ENCODE measurements at places on chromosomes 5 and 9. TPM values are rescaled to one million over a fixed set of nuclear protein-coding genes. Genes with fewer than 3 reads are reported as not detected.

DNA sequence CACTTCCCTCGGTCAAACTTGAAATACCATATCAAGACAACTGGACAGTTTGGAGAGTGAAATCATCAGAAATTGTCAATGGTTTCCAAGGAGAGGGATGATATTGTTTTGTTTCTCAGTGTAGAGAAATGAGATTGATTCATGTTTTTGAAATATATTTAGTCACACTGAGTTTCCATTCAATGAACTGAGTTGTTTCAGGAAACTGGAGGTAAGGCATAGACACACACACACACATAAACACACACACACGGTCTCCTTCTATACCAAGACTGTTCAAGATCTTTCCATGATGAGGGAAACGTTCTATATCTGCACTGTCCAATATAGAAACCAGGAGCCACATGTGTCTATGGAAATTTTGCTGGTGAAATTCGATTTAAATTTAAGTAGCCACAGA is 182.8 kb downstream of the PTTG1 start:
- no peak overlapping the region for H3K27ac ChIP-seq
- H3K4me3 ChIP-seq = no peak overlapping the region
- no peaks in the 10 kb centered on the region for H3K27me3 ChIP-seq
- no peak for DNase-seq

DNA sequence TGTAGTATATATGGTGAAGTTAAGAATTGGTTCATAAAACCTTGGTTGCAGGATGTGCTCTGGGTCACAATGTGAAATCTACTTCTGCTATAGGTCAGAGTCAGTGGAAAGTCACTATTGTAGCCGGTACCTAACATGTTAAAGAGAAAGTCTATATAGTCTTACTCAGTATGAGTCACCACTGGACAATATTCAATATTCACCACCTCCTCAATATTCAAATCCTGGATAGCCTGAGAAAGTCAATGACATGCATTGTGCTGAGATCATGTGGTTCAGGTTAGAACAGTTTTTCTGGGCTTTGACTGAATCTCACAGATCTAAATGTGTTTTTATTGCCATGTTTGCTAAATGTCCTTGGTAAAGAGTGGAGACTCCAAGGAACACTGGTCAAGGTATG is 108.8 kb downstream of the HMHB1 start:
- no peak overlapping the region for H3K4me3 ChIP-seq
- H3K27me3 ChIP-seq = peaks cover 1% of the 10 kb centered on the region
- no peak for DNase-seq

- no peaks in the 10 kb centered on the region for H3K27me3 ChIP-seq
- DNase-seq = no peak
- H3K4me1 ChIP-seq = no peaks in the 10 kb centered on the region
- H3K4me3 ChIP-seq = no peak overlapping the region
Measured at GRCh38 chr5:151271336-151271735, 18.4 kb downstream of the GM2A start.

DNA sequence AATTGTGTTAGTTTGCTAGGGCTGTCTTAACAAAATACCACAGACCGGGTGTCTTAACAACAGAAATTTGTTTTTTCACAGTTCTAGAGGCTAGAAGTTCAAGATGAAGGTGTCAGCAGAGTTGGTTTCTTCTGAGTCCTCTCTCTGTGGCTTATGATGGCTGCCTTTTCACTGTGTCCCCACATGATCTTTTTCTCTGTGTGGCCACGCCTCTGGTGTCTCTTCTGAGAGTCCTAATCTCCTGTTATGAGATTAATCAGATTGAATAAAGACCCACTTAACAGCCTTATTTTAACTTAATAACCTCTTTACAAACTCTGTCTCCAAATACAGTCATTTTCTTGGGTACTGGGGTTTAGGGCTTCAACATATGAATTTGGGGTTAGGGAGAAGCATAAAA is 561.1 kb downstream of the NR2F1-AS1 start:
- no peak overlapping the region for H3K27ac ChIP-seq
- DNase-seq = no peak
- H3K4me1 ChIP-seq = peaks cover 3% of the 10 kb centered on the region
- H3K27me3 ChIP-seq = peaks cover 1% of the 10 kb centered on the region

- DNase-seq = no peak
- H3K4me3 ChIP-seq = no peak overlapping the region
- no peak overlapping the region for H3K27ac ChIP-seq
- no peaks in the 10 kb centered on the region for H3K27me3 ChIP-seq
Measured at GRCh38 chr9:90121762-90122161, 517.0 kb downstream of the GADD45G start.

DNA sequence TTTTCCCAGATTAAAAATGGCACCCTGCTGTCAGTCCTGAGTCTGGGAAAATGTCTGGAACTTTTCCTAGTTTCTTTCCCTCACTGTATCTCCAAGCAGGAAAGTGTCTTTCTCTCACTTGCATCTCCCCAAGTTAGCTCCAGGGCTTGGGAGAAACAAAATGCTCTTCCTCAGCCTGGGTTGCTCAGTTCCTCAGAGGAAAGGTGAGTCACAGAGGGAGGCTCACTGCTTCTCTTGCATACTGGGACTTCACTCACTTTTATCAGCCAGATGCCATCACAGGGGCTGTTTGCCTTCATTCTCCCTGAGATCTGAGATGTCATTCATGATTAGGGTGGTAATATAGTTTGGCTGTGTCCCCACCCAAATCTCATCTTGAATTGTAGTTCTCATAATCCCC is 519.9 kb downstream of the SEMA5A start:
- H3K27ac ChIP-seq = no peak overlapping the region
- H3K36me3 ChIP-seq = peaks cover 5% of the 10 kb centered on the region
- no peak overlapping the region for H3K4me3 ChIP-seq
- no peak for DNase-seq

- no peaks in the 10 kb centered on the region for H3K4me1 ChIP-seq
- no peaks in the 10 kb centered on the region for H3K27me3 ChIP-seq
- H3K4me3 ChIP-seq = no peak overlapping the region
- H3K27ac ChIP-seq = no peak overlapping the region
- peaks cover 9% of the 10 kb centered on the region for H3K36me3 ChIP-seq
- no peak for DNase-seq
Measured at GRCh38 chr9:111744363-111744762, 50.4 kb downstream of the SHOC1 start.

GRCh38 chr5:2530609-2531008 is 220.9 kb downstream of the IRX2 start:
- no peak overlapping the region for H3K27ac ChIP-seq
- H3K4me3 ChIP-seq = no peak overlapping the region
- H3K27me3 ChIP-seq = peaks cover 13% of the 10 kb centered on the region
- peaks cover 4% of the 10 kb centered on the region for H3K36me3 ChIP-seq
- no peaks in the 10 kb centered on the region for H3K4me1 ChIP-seq

DNA sequence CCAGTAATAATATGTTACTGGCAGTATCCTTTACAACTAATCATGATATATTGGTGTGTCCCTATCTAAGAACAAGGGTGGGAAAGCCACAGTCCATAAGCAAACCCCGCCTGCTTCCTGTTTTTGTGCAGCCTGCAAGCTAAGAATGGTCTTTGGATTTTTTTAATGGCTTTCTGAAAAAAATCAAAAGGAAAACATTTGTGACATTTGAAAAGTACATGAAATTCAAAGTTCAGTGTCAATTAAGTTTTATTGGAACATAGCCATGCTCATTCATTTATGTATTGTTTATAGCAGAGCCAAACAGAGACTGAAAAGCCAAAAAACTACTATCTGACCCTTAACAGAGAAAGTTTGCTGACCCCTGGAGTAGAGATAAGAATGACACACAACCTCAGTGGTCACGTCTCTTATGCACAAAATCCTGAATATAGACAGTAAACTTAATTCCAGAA is 12.8 kb upstream of the TMEM245 start:
- no peaks in the 10 kb centered on the region for H3K36me3 ChIP-seq
- no peak for DNase-seq
- H3K27me3 ChIP-seq = no peaks in the 10 kb centered on the region
- H3K27ac ChIP-seq = no peak overlapping the region
- no peak overlapping the region for H3K4me3 ChIP-seq

- H3K36me3 ChIP-seq = peaks cover 52% of the 10 kb centered on the region
- H3K27me3 ChIP-seq = peaks cover 8% of the 10 kb centered on the region
- peaks cover 70% of the 10 kb centered on the region for H3K4me1 ChIP-seq
- no peak for DNase-seq
Measured at GRCh38 chr5:134153241-134153640, 23.5 kb downstream of the SKP1 start.

DNA sequence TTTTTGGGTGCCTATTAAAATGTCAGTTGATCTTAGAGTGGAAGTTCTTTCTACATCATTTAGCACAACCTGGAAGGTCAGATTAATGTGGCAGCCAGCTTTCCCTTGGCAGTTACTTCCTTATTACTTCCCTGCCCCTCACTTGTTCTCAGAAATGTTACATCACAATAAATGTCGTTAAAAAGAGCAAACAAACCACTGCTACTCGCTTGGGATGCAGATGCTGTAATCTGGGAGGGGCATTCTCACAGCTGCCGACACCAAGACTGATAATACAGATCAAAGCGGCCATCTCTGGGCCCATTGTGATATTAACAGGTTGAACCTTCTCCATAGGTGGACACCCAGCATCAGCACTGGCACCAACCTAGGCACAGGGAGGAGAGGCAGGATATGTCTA is 29.3 kb downstream of the PLAC8L1 start:
- H3K27ac ChIP-seq = no peak overlapping the region
- no peaks in the 10 kb centered on the region for H3K4me1 ChIP-seq
- no peak overlapping the region for H3K4me3 ChIP-seq
- no peaks in the 10 kb centered on the region for H3K27me3 ChIP-seq

DNA sequence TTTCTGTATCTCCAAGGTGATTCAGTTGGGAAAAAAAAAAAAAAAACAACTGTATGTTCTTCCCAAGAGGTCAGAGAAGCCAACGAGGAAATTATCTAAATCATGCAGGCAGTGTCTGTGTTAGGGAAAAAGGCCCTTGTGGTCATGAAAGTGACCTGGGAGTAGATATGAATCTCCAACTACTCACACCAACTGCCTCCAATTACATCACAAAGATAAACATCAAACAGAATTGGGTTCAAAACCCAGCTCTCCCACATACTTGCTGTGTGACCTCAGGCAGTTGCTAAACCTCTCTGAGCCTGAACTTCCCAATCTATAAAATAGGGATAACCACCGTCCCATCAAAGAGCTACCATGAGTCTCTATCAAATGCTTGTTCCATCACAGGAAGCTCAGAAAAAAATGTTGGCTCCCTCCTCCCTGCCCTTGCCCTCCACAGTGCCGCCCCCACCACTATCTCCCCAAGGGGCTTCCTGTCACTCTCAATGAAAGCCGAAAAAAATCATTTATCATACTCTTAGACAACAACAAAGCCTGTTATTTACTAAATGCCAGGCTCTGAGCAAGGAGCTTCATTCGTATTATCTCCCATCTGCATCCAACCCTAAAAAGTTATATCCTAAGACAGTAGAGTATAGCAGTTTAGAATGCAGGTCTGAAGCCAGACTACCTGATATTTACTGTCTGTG is 42.9 kb downstream of the CDK5RAP2 start:
- DNase-seq = no peak
- H3K4me3 ChIP-seq = no peak overlapping the region
- H3K36me3 ChIP-seq = peaks cover 24% of the 10 kb centered on the region

DNA sequence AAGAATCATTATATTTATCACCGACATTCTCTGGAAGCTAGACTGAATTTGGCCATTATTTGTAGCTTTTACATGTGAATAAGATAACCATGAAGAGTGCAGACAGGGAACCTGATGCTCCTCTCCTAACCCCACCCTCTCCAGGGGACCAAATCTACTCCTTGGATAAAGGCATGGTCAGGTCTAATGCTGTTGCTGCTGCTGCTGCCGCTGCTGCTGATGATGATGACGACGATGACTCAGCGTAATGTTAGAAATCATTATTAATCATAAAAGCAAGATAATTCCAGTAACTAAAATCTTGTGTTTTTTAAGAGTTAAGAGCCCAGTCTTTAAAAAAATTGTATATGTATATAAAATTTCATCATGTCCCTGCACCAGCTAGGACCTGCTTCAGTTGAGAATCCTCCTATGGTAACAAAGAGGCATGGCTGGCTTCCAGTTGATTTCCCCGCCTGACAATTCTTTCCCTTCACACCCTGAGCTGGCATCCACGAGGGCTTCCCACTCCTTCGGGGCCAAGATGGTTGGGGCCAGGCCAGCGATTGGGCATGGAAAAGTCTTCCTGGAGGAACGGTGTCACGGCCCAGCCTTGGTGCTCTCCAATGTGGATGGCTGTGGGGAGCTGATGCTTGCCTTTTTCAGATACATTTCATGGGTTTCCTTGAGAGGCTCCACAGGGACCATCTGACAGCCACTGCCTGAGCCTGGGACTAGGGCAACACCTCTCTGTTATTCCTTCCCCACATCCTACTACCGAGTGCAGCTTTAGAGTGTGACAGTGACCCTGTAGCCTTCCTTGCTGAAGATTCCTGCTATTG is 400.0 kb downstream of the CTNND2 start:
- H3K4me1 ChIP-seq = peaks cover 7% of the 10 kb centered on the region
- no peak overlapping the region for H3K27ac ChIP-seq
- no peak for DNase-seq
- no peak overlapping the region for H3K4me3 ChIP-seq

DNA sequence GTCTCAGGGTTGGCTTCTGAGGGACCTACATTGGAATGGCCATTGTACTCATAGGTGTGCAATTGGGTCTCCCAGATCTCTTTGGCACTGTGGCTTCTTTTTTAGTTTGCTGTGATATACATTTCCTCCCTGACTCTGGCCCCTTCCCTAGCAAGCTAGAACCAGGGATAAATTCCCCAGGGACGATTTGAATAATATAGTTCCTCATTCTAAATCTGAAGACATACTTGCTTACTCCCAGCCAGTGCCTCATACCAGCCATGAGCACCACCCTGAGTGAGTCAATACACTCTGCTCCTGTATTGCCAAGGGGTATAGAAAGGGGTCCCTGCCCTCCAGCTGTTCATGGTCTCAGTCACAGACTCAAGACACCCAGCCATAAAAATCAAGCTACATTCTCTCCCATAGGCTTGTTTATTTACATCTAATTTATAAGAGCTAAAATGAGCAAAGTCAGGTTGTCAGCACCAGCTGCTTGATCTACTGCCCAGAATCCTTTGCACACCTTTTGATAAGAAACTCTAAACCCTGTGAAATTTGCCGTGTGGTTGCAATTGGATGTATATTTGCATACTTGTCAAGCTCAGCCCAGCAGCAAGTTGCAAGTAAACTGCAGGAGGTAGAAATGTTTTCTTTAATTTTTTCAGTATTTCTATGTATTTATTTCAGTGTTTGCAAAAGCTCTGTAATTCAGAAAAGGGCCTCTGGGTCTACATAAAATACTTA is 219.9 kb upstream of the IRX1 start:
- no peak overlapping the region for H3K4me3 ChIP-seq
- peaks cover 9% of the 10 kb centered on the region for H3K36me3 ChIP-seq
- no peaks in the 10 kb centered on the region for H3K4me1 ChIP-seq
- peaks cover 2% of the 10 kb centered on the region for H3K27me3 ChIP-seq
- no peak overlapping the region for H3K27ac ChIP-seq

GRCh38 chr9:127710204-127710783 is 3.5 kb downstream of the CFAP157 start:
- peaks cover 18% of the 10 kb centered on the region for H3K27me3 ChIP-seq
- DNase-seq = no peak
- peaks cover 19% of the 10 kb centered on the region for H3K4me1 ChIP-seq
- H3K36me3 ChIP-seq = no peaks in the 10 kb centered on the region

Gene RGMB
- total RNA-seq = 24.5 TPM

Gene ITGA1
- total RNA-seq = 33.5 TPM

Gene AJM1
- total RNA-seq = 0.80 TPM

Gene TMED9
- total RNA-seq = 271 TPM

Gene KCNV2
- total RNA-seq = not detected

Gene CCDC127
- 8.1 TPM for total RNA-seq

Gene NXNL2
- not detected for total RNA-seq

Gene ANKRD18A
- 0.10 TPM for total RNA-seq

Gene IL9
- total RNA-seq = not detected

Gene BSPRY
- total RNA-seq = 0.15 TPM

Gene TNFSF8
- not detected for total RNA-seq

Gene ELP1
- 23.2 TPM for total RNA-seq

Gene WDR70
- total RNA-seq = 28.9 TPM

Gene BHMT
- not detected for total RNA-seq

Measured in endothelial cell (in vitro differentiated cells).